Stimulated activated CD8-positive, alpha-beta memory T cell treated with anti-CD3 and anti-CD28 coated beads, Interleukin-2, amount 100 ng/mL, for 1 hour (primary cell): ENCODE measurements at places on chromosomes 4 and X.

- no peak for DNase-seq
Measured at GRCh38 chrX:119502727-119503483, 34.7 kb downstream of the SLC25A5 start.

- DNase-seq, result no peak
Measured at GRCh38 chr4:72295966-72296557, 264.3 kb downstream of the NPFFR2 start.

DNA sequence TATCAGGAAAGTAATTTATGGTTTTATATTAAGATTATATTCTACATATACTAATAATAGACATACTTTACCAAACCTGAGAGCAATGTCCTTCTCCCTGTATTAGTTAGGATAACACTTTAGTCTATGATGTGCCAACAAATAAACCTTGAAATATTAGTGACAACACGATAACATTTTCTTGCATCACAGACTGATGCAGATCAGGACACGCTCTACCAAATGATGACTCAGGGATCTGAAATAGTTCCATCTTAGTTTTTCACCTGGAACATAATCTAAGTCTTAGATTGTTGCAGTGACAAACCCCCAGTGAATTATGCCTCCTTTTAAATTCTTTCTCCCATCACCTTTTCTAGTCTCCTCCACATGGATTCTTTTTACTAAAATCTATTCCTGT is 214.2 kb downstream of the CLCN4 start:
- DNase-seq, result no peak

DNA sequence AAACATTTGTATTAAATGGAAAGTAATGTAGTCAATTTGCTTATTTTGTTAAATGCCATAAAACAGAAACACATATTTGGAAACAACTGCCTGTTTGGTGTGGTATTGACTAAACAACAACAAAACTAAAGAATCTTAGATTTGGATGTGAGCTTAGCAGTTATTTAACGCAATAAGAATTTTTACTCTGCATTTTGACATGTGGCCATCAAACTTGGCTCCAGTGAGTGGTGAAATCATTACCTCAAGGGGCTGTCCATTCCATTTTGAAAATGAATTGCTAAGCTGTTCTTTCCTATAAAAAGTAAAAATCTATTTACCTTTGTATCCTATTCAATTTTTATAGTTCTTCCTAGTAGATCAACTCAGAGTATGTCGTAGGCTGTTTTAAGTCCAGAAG is 84.2 kb downstream of the DKK2 start:
- no peak for DNase-seq

DNA sequence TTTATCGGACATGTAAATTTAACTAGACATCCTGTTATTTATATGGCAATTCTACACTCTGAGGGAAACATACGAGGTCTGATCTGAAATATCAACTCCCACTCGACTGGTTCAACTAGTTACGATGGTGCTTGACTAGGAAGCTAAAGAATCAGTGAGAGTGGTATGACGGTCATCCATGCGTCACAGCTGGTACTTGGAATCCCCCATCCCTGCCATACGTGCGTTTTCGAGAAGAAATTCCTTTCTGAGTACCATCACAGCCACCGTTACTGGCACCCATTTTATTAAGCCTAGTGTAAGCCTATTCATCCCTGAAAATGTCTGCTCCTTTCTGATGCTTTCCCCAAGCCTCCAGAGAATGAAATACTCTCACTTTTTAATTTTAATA is 695 bp upstream of the PIGA start:
- DNase-seq, result no peak

DNA sequence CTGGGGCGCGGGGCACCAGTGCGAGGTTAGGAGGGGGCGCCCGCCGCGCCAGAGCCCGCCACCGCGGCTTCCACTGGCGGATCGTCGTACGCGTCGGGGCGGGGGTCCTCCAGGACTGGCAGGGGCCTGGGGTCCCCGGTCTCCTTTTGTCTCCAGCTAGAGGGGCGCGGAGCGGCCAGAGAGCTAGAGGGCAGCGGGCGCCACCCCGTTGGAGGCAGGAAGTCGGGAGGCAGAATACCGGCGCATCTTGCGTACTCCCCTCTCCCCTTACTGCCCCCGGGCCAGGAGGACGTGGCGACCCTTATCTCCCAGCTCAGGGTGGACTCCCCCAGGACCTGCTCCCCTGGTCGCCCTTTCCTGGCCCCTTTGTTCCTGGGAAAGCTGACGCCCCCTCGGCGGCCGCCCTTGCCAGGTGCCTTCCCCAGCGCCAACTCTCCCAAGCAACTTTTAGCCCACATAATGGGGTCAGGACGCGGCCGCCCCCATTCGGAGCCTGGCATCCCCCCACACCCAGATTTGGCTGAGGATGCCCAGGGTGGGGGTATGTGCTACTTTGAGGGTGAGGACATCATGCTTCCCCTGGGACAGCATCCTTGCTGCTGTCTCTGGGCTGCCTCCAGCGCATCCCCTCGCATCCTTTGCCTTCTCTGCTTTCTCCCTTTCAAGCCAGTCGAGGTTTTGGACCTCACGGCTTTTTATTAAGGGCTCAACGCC is 933 bp downstream of the CNKSR2 start:
- no peak for DNase-seq

DNA sequence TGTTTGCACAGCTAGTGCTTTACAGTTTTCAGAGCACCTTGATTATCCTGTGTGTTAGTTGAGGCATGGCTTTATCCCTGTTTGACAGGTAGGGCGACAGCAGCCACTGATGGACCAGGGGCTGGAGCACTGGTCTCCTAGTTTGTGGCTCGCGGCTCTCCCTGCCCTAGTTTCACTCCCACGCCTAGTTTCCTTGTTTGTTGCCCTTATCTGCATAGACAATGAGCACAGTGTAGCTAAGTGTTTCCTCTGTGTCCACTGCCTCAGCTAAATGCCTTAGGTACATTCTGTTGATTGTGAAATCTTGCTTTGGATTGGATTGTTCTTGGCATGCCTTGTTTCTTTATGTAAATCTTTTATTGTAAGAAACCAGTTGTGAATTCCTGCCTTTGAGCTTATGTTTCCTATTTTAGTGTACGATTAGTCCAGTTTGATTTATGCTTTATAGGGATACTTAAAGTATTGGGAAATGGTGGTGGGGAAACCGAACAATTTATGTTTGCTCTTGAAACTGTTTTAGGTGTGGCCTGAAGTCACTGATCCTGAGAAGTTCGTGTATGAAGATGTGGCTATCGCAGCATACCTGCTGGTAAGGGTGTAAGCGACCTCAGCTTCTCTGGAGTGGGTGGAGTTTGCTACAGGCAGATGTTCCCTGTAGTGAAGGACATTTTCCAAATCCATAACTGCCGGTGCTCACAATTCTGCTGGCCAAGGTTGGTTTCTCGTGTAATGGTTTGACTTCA is 11.0 kb downstream of the TRMT44 start:
- DNase-seq, result no peak

GRCh38 chrX:110087485-110088356 is 84.8 kb downstream of the TMEM164 start:
- DNase-seq, result no peak

GRCh38 chrX:102711872-102712215 is 404 bp upstream of the GPRASP2 start:
- no peak for DNase-seq

- DNase-seq, result no peak
Measured at GRCh38 chr4:40550948-40551462, 78.7 kb downstream of the RBM47 start.

DNA sequence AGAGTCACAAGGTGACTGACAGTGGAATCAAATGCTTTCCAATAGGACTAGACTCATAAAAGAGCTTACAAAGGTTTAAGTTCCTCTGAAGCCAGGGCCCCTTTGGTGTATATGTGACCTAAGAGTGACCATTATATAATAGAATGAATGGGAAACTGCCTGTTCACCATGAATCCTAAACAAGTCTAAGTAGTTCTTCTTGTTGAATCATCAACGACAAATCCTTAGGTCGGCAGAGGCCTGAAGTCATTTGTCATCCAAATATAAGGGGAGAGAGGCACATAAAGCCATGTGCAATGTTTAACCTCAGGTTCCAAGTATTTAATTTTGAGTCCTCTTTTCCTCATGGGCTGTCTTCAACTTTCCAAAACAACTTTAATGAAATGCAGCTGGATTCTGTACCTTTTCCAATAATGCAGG is 122.4 kb downstream of the RASL11B start:
- no peak for DNase-seq

DNA sequence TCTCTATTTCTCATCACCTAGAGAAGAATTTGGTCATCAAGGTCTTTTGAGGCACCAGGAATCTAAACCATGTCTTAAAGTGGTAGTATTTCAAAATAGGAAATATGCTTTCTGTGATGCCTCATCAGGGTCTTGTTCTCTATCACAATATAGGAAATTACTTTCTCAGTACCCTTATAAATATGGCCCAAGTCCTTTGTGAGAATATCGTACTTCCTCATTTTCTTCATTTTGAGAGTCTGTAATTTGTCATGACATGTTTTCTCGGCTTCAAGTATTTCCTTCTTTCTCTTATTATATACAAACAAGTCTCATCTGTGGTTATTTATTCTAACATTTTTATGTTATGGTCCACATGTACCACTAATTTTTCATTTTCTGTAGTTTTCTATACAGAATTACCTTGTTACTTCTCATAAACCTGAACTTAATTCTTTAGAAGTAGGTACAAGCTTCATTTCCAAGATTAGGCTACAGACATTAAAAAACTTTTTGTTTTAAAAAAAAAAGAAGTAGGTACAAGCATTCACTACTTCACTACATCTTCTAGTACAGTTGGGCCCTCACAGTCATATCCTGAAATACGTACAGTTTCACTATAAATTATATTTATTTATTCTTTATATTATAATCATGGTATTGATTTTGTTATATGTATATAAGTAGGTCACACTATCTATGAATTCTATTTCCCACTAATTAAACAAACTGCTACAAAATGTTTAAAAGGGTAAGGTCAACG is 54.4 kb downstream of the KLHL13 start:
- DNase-seq, result no peak

DNA sequence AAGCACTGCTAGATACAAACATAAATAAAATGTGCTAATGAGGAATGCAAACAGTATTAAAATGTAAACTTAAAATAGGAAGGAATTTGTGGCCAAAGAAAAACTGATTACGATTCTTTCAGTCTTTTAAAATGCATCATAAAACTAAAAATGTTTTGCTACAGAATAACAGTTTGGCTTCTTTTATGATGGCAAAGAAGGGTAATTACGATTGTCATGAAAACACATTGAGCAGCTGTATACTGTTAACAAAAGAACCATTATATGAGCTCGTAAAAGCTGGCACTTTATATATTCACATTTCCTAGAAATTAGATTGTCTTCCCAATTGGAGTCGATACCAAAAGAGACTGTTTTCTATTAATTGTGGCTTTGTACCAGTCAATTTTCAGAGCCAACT is 290.4 kb downstream of the NR3C2 start:
- DNase-seq, result no peak
